PC-9 (cell line): ENCODE measurements at places on chromosomes 7 and 10. TPM values are rescaled to one million over a fixed set of nuclear protein-coding genes. Genes with fewer than 3 reads are reported as not detected.
A peak's percentile ranks its signal among the peaks of the same experiment; 100 is the strongest.

DNA sequence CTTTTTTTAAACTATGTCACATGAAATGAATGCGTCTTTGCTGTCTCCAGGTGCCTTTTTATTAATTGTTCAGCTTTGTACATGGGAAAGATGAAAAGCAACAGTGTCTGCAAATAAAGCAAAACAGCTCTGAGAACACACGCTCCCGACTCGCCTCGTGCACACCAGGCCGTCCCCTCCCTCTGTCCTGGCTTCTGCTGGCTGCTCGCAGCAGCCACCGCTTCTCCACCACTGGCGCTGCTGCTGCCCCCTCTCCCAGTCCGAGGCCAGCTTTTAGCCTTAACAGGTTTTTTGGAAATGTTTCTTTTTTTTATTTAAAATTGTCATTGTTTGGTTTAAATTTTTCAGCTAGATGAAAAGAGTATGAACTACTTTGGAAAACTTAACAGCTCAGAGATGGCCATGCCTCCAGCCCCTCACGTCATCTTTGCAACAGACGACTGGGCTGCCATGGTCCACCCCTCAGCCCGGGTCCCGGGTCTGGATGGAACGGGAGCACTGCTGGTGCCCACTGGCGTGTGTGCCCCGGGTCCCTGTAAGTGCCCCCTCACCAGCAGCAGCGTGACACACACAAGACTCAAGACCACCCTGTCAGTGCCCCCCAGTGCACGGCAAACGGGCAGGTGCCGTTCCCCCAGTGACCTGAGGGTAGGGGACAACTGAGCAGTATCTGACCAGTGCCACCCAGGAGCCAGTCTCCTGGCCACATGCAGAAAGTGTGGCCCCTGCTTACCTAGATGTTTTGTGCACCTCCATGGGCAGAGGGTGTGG lies 415.6 kb upstream of the FOXK1 start:
- H3K4me3 ChIP-seq = no peak overlapping the region
- H3K27me3 ChIP-seq = peaks cover 64% of the 10 kb centered on the region
- no peak overlapping the region for H3K27ac ChIP-seq

- H3K4me3 ChIP-seq = no peak overlapping the region
- H3K36me3 ChIP-seq = no peaks in the 10 kb centered on the region
- no peaks in the 10 kb centered on the region for H3K27me3 ChIP-seq
- DNase-seq = no peak
- H3K4me1 ChIP-seq = no peaks in the 10 kb centered on the region
Observed at GRCh38 chr10:119348516-119349240, 141.3 kb downstream of the GRK5 start.

- no peaks in the 10 kb centered on the region; the same call in 1 of the 2 replicates for H3K27me3 ChIP-seq
- H3K27ac ChIP-seq = no peak overlapping the region
- H3K36me3 ChIP-seq = no peaks in the 10 kb centered on the region
- DNase-seq = peak; percentile 62
- H3K4me1 ChIP-seq = peaks cover 12% of the 10 kb centered on the region; the same call in 1 of the 2 replicates
Observed at GRCh38 chr10:86345859-86346798, 20.5 kb downstream of the GRID1 start.

FAM25A gene
- total RNA-seq = 8.2 and 11.4 TPM in 2 replicates

COL13A1 gene
- 0.73 and 1.6 TPM in 2 replicates for total RNA-seq

- peak; percentile 93 for DNase-seq
- H3K4me3 ChIP-seq = peak overlapping the region; percentile 12; the same call in 1 of the 2 replicates
- peak overlapping the region; percentile 96 for H3K27ac ChIP-seq
- peaks cover 15% of the 10 kb centered on the region for H3K36me3 ChIP-seq
Observed at GRCh38 chr7:44638611-44639557, 32.5 kb downstream of the OGDH start.

DNA sequence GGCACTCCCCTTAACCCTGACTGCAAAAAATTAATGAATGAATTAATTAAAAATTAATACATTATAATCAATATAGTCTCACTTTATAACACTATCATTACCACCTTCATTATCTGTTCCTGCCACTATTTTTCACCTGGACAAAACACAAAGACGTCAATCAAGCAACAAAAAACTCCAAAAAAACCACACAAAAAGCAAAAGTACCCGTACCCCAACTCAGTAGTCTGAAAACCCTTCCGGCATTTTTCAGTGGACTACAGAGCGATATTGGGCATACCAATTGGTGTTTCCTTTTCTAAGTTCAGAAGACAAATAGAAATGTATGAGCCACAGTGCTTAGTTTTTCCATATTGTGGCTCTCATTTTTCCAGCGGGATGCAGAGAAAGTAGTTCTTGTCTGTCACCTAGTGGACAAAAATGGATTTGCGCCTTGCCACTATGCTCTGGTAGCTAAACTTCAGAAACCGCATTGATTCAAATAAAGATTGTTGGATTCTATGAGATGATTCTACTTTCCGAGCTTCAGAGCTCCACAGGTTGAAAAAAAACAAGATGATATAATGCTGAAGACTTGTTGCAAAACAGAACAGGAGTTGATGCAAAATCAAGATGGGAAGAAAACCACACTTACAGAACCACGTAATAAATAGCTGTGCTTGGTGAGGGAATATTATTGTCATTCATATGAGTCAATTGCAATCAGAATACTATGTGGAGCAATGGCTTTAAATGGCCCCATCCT lies 50.6 kb upstream of the ITGB1 start:
- no peak overlapping the region for H3K4me3 ChIP-seq
- H3K27ac ChIP-seq = peak overlapping the region; percentile 92
- no peaks in the 10 kb centered on the region for H3K36me3 ChIP-seq
- H3K27me3 ChIP-seq = no peaks in the 10 kb centered on the region
- peaks cover 67% of the 10 kb centered on the region for H3K4me1 ChIP-seq
- peak; percentile 63 for DNase-seq

SRRM3 gene
- total RNA-seq = 0.74 and 1.2 TPM in 2 replicates

GRCh38 chr10:113476191-113476590 lies 76.7 kb upstream of the HABP2 start:
- no peaks in the 10 kb centered on the region for H3K27me3 ChIP-seq
- no peak for DNase-seq
- H3K4me3 ChIP-seq = no peak overlapping the region
- no peaks in the 10 kb centered on the region for H3K36me3 ChIP-seq
- no peak overlapping the region for H3K27ac ChIP-seq
